ENCODE measurements at places on chromosomes 7 and 10.

- H3K27ac ChIP-seq = no peak overlapping the region
- peaks cover 38% of the 10 kb centered on the region for H3K36me3 ChIP-seq
- no peaks in the 10 kb centered on the region for H3K4me1 ChIP-seq
- no peak overlapping the region for H3K4me3 ChIP-seq
Observed at GRCh38 chr7:44398511-44398911, 73.1 kb upstream of the CAMK2B start.

- H3K27me3 ChIP-seq = peaks cover 3% of the 10 kb centered on the region
- DNase-seq = no peak
- no peak overlapping the region for H3K4me3 ChIP-seq
Observed at GRCh38 chr7:29142021-29142727, 4.2 kb downstream of the CPVL start.

- H3K27ac ChIP-seq = no peak overlapping the region
- H3K4me1 ChIP-seq = no peaks in the 10 kb centered on the region
- no peak overlapping the region for H3K4me3 ChIP-seq
- no peaks in the 10 kb centered on the region for H3K27me3 ChIP-seq
- H3K36me3 ChIP-seq = no peaks in the 10 kb centered on the region
Observed at GRCh38 chr7:68862736-68863135, 735.5 kb upstream of the AUTS2 start.

DNA sequence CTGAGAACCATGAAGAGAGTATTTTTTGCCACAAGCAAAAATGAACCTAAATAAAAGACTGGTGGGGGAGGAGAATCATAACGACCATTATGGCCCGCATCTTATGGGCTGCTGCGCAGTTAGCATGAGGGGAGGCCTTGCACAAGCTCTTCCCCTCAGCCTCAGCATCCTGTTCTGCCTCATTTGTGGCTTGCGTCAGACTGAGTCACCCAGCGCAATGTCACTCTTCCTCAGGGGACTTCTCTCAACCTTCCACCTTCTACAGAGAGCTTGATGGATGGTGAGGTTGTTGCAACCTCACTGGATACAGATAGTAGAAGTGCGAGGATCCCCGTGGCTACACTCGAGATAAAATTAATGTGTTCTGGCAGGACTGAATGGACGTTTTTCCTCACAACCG is 16.8 kb upstream of the GPR15LG start:
- H3K4me3 ChIP-seq = no peak overlapping the region
- no peaks in the 10 kb centered on the region for H3K4me1 ChIP-seq
- no peak for DNase-seq
- H3K27ac ChIP-seq = no peak overlapping the region
- peaks cover 24% of the 10 kb centered on the region for H3K36me3 ChIP-seq
- no peaks in the 10 kb centered on the region for H3K27me3 ChIP-seq

DNA sequence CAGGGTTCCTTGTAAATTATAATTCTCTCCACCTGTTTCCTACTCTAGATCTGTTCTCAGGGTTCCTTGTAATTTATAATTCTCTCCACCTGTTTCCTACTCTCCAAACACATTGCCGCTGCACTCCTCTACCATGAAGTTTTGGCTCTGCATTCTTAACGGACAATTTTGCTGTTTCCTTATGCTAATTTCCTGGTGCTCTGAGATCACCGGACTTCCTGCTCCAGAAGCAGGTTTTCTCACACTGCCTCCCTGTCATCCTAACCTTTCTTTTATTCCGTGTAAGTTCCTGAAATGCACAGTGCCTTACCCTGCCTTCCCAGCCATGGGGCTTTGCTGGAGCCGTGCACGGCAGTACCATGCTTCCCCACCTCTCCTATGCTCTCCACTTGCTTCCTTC is 256.8 kb downstream of the PLXNA4 start:
- H3K36me3 ChIP-seq = no peaks in the 10 kb centered on the region
- no peak overlapping the region for H3K27ac ChIP-seq
- DNase-seq = no peak
- H3K4me1 ChIP-seq = peaks cover 6% of the 10 kb centered on the region

Measured in effector memory CD4-positive, alpha-beta T cell (primary cell).